ENCODE measurements at places on chromosomes 4 and X.
A peak's percentile ranks its signal among the peaks of the same experiment; 100 is the strongest.

GRCh38 chrX:30702736-30703135, 49.5 kb downstream of the GK start:
- DNase-seq, result peak; percentile 78
- H3K4me1 ChIP-seq, result peaks cover 10% of the 10 kb centered on the region
- H3K27me3 ChIP-seq, result no peaks in the 10 kb centered on the region
- H3K4me3 ChIP-seq, result no peak overlapping the region
- H3K36me3 ChIP-seq, result no peaks in the 10 kb centered on the region

DNA sequence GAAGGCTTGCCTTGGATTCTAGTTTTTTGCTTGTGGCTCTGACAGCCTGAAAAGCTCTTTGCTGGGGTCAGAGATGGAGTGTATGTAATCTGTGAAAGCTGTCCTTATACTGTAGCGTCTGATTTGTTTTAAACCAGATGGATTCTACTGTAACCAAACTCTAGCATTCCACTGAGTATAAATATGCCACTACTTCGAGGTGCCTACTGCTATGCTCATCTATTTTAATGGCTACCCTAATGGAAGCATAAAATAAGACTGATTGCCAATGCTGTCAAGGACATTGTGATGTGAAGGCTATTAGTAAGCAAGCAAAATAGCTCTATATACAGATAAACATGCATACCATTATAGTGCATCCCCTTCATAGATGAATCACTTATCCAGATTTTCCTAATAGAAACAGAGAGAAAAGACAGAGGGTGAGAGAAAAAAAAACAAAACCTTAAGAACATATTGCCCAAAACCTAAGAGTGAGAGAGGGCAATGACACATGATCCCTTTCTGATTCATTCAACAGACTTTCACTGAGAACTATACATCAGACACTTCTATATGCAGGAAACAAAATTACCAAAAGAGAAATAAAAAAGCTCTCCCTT, 1025.8 kb upstream of the LCORL start:
- no peaks in the 10 kb centered on the region for H3K27me3 ChIP-seq
- H3K4me1 ChIP-seq, result no peaks in the 10 kb centered on the region
- H3K27ac ChIP-seq, result no peak overlapping the region
- H3K36me3 ChIP-seq, result no peaks in the 10 kb centered on the region

DNA sequence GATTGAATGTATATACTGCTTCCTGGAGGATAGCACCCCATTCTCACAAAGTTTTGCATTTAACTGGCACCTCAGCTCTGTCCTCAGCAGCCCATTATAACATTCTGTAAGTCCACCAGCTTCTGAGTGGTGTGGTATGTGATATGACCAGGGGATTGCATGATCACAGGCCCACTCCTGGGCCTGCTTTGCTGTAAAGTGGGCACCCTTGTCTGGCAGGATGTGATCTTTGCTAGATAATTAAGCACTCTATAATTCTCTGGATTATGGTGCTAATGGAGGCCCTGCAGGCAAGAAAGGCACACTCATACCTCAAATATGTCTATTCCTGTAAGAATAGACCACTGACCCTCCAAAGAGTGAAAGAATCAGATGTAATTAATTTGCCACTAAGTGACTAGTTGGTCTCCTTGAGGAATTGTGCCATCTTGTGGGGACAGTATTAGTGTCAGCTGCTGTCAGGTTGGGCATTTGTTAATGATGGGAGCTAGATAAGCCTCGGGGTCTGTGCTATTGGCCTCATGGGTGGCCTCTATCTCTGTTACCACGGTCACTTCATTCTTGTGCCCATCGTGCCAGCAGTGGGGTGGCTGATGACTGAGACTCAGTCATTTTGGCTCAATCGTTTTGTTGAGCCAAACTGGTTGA, 2.2 kb upstream of the CFI start:
- no peaks in the 10 kb centered on the region for H3K27me3 ChIP-seq
- no peak overlapping the region for H3K4me3 ChIP-seq
- peak; percentile 65 for DNase-seq

- no peak overlapping the region for H3K4me3 ChIP-seq
- DNase-seq, result peak; percentile 20
- 0 out of 2 replicates have a peak, but pooled peaks cover 11% of the 10 kb centered on the region for H3K4me1 ChIP-seq
- H3K27me3 ChIP-seq, result no peaks in the 10 kb centered on the region
These were observed 44.2 kb upstream of the PCDH18 start for GRCh38 chr4:137576446-137576845.

- H3K27ac ChIP-seq, result no peak overlapping the region
- H3K36me3 ChIP-seq, result no peaks in the 10 kb centered on the region
- no peaks in the 10 kb centered on the region for H3K27me3 ChIP-seq
These were observed 15.6 kb downstream of the CHRNA9 start for GRCh38 chr4:40350627-40351227.

DNA sequence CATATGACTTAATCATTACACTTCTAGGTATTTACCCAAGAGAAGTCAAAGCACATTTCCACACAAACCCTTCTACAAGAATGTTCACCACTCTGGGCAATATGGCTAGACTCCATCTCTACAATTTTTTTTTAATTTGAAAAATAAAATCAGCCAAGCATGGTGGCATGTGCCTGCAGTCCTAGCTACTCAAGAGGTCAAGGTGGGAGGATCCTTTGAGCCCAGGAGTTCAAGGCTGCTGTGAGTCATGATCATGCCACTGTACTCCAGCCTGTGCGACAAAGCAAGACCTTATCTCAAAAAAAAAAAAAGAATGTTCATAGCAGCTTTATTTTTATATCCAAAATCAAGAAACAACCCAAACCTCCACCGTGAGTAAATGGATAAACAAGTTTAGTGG, 70.3 kb upstream of the MBNL3 start:
- no peak overlapping the region for H3K4me3 ChIP-seq
- H3K27me3 ChIP-seq, result no peaks in the 10 kb centered on the region
- H3K27ac ChIP-seq, result no peak overlapping the region
- no peak for DNase-seq
- H3K36me3 ChIP-seq, result no peaks in the 10 kb centered on the region

DNA sequence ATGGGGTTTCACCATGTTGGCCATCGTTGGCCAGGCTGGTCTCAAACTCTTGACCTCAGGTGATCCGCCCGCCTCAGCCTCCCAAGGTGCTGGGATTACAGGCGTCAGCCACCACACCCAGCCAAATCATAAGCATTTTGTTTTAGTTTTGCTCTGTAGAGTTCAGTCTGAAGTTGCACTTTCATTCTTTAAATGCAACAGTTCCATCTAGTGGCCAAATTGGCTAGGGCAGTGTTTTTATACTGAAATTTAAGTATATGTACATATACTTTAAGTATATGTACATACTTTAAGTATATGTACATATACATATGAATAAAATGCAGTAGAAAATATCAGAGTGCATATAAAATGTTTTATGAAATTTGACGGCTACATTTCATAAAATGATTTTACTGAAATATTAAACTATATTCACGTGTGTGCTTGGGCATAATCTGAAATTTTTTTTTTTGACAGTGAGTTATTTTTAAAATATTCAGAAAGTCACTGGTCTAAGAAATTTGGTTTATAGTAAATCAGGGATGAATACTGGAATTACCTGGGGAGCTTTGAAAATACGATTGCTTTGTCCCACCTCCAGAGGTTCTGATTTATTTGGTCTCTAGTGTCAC, 145.5 kb downstream of the NWD2 start:
- H3K27ac ChIP-seq, result no peak overlapping the region
- peak; percentile 57 for DNase-seq
- H3K27me3 ChIP-seq, result no peaks in the 10 kb centered on the region

DNA sequence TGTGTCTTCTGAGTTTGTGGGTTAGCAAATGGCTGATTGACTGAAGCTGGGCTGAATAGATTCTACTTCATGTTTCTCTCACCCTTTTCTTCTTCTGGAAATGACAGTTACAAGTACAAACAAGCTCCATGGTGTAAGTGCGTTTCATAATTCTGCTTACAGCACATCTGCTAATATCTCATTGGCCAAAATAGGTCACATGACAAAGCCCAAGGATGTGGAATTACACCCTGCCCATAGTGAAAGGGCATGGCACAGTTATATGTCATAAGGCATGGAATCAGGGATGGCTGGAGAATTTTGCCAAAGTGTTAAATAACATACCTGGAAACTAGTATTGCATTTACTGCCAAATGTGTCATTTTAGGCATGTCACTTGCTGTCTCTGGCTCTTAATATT, 327.2 kb downstream of the NKX6-1 start:
- H3K27ac ChIP-seq, result no peak overlapping the region
- H3K4me1 ChIP-seq, result no peaks in the 10 kb centered on the region
- no peak overlapping the region for H3K4me3 ChIP-seq
- no peak for DNase-seq
- no peaks in the 10 kb centered on the region for H3K27me3 ChIP-seq

DNA sequence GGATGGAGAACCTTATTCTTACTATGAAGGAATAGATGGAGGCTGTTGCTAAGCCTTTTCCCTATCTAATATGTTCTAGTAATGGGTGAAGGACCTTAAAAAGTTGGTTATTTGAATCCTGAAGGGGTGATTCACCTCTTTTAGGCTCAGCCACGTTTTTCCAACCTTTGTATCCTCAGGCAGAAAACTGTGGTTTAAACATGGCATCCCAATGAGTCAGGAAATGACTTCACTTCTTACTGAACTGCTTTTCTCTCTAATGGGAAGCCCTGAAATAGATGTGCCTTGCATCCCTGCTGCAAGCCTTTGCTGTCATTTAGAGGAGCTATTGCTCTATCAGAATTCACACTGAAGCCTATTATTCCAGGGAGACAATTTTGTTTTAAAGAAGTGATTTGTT, 191.0 kb upstream of the ARX start:
- H3K4me3 ChIP-seq, result no peak overlapping the region
- DNase-seq, result peak; percentile 47
- H3K36me3 ChIP-seq, result no peaks in the 10 kb centered on the region
- no peak overlapping the region for H3K27ac ChIP-seq
- no peaks in the 10 kb centered on the region for H3K4me1 ChIP-seq
- no peaks in the 10 kb centered on the region for H3K27me3 ChIP-seq

DNA sequence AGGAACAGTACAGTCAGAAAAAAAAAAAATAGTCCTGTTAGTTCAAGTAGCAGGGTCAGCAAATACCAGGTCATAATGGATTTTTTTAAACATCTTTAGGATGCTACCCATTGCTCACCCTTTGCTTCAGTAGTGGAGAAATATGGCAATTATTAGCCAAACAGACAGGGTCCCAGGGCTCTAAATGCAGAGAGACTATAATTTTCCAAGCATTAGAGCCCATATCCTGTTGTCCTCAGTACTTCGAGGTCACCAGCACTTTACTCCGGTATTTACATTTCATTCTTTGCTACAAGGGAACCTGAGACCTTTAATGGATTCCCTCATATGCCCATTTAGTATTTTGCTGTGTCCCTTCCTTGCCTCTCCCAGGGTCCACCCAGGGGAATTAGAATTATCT, 1562.9 kb upstream of the TENM3 start:
- H3K27me3 ChIP-seq, result no peaks in the 10 kb centered on the region
- no peaks in the 10 kb centered on the region for H3K4me1 ChIP-seq
- no peak for DNase-seq
- no peak overlapping the region for H3K27ac ChIP-seq
- no peak overlapping the region for H3K4me3 ChIP-seq

DNA sequence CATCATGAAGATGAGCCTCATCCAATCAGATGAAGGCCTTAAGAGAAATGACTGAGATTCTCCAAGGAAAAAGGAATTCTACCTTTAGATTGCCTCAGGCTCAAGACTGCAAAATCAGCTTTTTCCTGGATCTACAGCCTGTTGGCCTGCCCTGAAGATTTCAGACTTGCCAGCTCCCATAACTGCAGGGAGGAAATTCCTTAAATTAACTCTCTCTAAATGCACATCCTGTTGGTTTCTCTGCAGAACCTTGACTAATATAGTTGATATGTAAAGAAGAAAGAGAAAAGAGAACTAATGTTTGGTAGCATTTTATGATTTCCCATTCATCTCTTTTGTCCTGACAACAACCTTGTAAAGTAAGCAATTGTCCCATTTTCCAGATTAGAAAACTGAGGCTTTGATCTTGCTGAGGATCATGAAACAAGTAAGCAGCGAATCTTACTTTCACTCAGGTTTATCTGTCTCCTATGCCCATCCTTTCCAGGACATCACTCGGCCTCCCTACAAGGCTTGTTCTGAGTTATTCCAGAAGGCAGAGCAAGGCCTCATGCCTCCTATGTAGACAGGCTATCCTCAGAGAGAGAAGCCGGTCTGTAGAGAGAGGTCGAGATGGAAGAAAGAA, 115.0 kb upstream of the LDB2 start:
- peak; percentile 64 for DNase-seq
- no peaks in the 10 kb centered on the region for H3K36me3 ChIP-seq
- H3K27me3 ChIP-seq, result no peaks in the 10 kb centered on the region
- no peak overlapping the region for H3K27ac ChIP-seq
- H3K4me3 ChIP-seq, result no peak overlapping the region

DNA sequence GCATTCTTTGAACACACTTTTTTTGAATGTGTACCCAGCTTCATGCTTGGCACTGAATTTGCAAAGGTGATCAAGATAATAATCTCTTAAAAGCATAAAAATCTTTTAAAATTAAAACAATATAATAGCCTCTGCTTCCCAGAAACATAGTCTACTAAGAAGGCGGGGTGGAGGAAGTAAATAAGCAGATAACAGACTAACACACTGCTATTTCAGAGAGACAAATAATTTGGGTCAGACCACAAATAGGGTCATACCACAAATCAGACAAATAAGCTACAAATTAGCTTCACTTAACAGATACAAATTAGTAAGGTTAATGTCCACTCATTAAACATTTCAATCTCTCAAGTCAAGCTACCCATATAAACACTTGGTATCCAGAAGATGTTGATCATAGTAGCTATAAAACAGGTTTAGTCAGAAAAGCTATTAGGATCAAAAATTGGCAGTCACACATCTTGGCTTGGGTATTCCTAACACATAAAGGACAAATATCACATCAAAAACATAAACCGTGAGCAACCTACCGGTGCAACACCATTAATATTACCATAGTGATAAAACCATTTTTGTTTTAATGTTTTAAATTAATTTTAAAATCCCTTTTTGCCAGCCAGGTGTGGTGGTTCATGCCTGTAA, 47.3 kb downstream of the PPP3CA start:
- H3K4me1 ChIP-seq, result peaks cover 9% of the 10 kb centered on the region
- no peaks in the 10 kb centered on the region for H3K27me3 ChIP-seq
- H3K27ac ChIP-seq, result no peak overlapping the region
- DNase-seq, result no peak
- H3K4me3 ChIP-seq, result no peak overlapping the region

GRCh38 chrX:133516686-133517085, 101.4 kb upstream of the GPC4 start:
- H3K27me3 ChIP-seq, result no peaks in the 10 kb centered on the region
- H3K4me3 ChIP-seq, result no peak overlapping the region
- peak; percentile 23 for DNase-seq
- H3K27ac ChIP-seq, result no peak overlapping the region

GRCh38 chrX:53728506-53728905, 42.0 kb upstream of the HUWE1 start:
- DNase-seq, result no peak
- no peak overlapping the region for H3K27ac ChIP-seq
- H3K4me3 ChIP-seq, result no peak overlapping the region

DNA sequence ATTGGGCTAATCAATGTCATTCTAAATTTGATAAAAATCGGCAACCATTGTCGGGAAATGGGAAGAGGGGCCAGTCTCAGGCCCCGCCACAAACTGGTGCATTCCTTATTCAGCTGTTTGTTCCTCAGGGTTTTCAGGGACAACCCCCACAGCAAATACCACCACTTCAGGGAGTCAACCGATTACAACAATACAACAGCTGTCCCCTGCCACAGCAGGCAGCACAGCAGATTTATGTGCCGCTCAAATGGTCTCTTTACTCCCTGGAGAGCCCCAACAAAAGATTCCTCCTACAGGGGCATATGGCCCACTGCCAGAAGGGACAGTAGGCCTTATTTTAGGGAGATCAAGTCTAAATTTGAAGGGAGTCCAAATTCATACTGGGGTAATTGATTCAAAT, 61.8 kb downstream of the ZNF732 start:
- no peaks in the 10 kb centered on the region for H3K27me3 ChIP-seq
- H3K36me3 ChIP-seq, result no peaks in the 10 kb centered on the region
- H3K4me1 ChIP-seq, result no peaks in the 10 kb centered on the region
- H3K27ac ChIP-seq, result no peak overlapping the region
